Osteoblast (primary cell): ENCODE measurements at places on chromosomes 5 and 9. TPM values are rescaled to one million over a fixed set of nuclear protein-coding genes. Genes with fewer than 3 reads are reported as not detected.
A peak's percentile ranks its signal among the peaks of the same experiment; 100 is the strongest.

GRCh38 chr9:34515959-34516358 is 6.8 kb downstream of the ENHO start:
- peaks cover 23% of the 10 kb centered on the region for H3K27me3 ChIP-seq
- no peak for DNase-seq
- no peak overlapping the region for H3K27ac ChIP-seq
- H3K4me1 ChIP-seq = peaks cover 4% of the 10 kb centered on the region
- no peak overlapping the region for H3K4me3 ChIP-seq

DNA sequence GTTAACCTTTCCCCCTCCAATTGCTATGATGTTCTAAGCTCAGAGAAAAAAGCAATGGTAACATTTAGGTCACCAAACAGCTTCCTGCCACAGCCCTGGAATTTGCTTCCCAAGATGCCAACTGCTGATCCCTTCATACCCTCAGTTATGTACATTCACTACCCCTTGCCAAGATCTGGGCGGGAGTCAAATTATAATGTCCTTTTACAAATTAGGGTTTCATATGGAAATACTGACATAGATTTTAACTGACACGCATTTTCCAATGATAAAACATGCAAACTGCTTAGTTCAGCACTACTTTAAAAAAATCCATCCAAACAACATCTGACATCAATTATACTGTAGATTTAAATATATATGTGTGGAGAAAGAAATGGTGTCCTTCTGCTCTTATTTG is 5.0 kb downstream of the LOX start:
- no peaks in the 10 kb centered on the region for H3K27me3 ChIP-seq
- H3K27ac ChIP-seq = no peak overlapping the region
- no peak for DNase-seq
- peak overlapping the region; percentile 36 for H3K4me3 ChIP-seq
- peaks cover 44% of the 10 kb centered on the region for H3K4me1 ChIP-seq
- H3K36me3 ChIP-seq = peaks cover 77% of the 10 kb centered on the region

- no peaks in the 10 kb centered on the region for H3K36me3 ChIP-seq
- DNase-seq = no peak
- no peaks in the 10 kb centered on the region for H3K27me3 ChIP-seq
- H3K4me1 ChIP-seq = no peaks in the 10 kb centered on the region
- no peak overlapping the region for H3K27ac ChIP-seq
- H3K4me3 ChIP-seq = no peak overlapping the region
Observed at GRCh38 chr5:33282157-33282556, 158.6 kb upstream of the TARS1 start.

Gene ITGA1
- total RNA-seq = 28.6 and 31.8 TPM in 2 replicates

Gene LRRC19
- under 0.01 TPM in 2 replicates for total RNA-seq

- DNase-seq = peak; percentile 35
- no peak overlapping the region for H3K27ac ChIP-seq
- no peak overlapping the region for H3K4me3 ChIP-seq
- peaks cover 17% of the 10 kb centered on the region for H3K27me3 ChIP-seq
Observed at GRCh38 chr5:6700685-6701355, 12.4 kb upstream of the TENT4A start.

DNA sequence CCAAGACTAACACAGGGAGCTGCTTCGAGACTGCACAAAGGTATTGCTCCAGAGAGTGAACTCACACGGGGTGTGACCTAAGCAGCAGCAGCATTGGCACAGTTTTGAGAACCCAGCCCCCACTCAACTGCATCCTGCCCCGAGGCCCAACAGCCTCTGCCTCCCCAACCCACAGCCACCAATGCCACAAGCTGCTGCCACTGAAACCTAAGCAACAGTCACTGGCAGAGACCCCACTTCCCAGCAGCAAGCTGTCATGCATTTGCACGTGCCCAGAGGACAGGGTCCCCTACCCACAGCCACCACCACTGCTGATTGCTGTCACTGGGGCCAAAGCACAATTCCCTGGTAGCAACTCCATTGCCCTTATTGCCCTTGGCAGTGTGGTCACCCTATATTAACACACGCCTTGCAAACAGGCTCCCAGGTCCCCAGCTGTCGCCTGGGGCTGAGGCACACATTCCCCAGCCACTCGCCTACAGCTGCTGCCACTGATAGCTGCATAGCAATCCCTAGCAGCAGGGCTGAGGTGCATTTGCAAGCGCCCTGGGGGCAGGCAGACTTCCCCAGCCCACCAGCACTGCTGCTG is 141.0 kb downstream of the AGTPBP1 start:
- no peaks in the 10 kb centered on the region for H3K27me3 ChIP-seq
- no peak overlapping the region for H3K4me3 ChIP-seq
- H3K4me1 ChIP-seq = peaks cover 6% of the 10 kb centered on the region
- no peak for DNase-seq
- no peaks in the 10 kb centered on the region for H3K36me3 ChIP-seq
